ENCODE measurements at places on chromosomes 12 and 14. TPM values are rescaled to one million over a fixed set of nuclear protein-coding genes. Genes with fewer than 3 reads are reported as not detected.

DNA sequence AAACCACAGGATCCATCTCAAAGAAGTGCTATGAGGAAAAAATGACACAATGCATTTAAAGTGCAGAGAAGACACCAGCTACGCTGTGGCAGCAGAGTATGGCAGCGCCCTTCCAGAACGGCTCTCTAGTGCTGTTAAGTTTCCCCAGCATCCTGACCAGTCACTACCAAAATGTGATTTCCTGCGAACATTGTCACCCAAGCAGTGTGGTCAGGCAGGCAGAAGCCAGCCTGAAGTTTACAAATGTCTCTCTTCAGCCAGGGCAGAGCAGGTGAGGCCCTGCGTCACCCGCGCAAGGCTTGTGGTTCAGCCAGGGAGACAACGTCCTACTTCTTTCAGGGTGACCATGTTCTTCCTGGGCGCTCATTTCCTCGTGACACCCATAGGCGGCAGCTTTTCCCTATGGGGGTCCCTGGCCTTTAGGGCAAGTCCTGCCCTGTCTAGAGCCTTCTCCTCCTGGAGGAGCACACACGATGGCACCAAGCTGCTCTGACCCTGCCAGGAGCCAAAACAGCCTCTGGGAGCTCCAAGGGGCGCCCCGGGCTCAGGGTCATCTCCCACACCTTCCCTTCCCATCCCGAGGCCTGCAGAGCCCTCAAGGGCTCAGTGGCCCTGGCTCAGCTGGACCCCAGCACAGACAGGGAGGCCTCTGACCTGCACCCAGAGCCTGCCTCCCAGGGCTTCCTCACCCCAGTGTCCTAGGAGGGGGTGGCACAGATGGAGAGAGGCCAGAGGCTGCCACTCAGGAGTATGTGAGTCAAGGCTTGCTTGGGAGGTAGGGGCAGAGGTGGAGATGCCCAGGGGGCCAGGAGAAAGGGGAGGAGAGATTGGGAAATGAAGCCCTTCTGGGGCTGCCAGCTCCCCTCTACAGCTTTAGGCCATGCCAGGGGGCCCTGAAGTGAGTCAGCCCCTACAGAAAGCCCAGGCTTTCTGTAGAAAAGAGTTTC lies 41.9 kb downstream of the PSMA6 start:
- H3K27me3 ChIP-seq: no peaks in the 10 kb centered on the region
- no peak overlapping the region for H3K27ac ChIP-seq
- no peak for DNase-seq
- H3K36me3 ChIP-seq: no peaks in the 10 kb centered on the region
- no peak overlapping the region for H3K4me3 ChIP-seq

GRCh38 chr12:133202493-133203343 lies 21.4 kb downstream of the ZNF268 start:
- H3K27ac ChIP-seq: no peak overlapping the region
- H3K4me1 ChIP-seq: no peaks in the 10 kb centered on the region
- H3K27me3 ChIP-seq: no peaks in the 10 kb centered on the region
- no peak overlapping the region for H3K4me3 ChIP-seq
- DNase-seq: no peak
- peaks cover 26% of the 10 kb centered on the region for H3K36me3 ChIP-seq

The CPNE6 gene
- total RNA-seq: not detected

DNA sequence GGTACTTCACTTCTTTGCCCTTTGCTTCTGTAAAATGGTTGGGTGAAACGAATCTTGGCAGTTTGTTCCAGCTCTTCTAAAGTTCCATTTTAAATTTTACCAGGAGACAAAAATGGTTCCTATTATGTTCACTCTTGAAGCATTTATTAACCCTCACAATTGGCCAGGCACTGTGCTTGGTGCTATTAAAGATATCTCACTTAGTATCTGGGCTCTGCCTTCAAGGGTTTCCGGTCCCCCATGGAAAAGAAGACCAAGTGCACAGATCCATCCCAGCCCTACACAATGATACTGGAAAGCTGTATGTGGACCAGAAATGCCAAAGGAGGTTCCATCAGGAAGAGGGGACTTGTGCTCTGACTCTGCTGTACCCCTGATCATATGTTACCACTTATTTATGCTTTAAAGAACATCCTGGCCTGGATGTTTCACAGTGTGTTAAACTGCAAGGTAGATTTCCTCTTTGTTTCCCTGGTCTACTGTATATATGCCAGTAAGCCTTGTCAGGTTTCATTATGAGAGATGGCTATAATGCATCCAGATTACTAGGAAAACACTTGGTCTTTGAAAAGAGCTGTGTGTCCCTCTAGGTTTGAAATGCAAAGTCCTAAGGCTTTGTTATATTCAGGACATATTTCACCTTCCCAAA lies 154.8 kb downstream of the PRKCH start:
- peak overlapping the region; percentile 95 for H3K27ac ChIP-seq
- no peak for DNase-seq
- no peak overlapping the region for H3K4me3 ChIP-seq
- no peaks in the 10 kb centered on the region for H3K36me3 ChIP-seq
- H3K4me1 ChIP-seq: peaks cover 77% of the 10 kb centered on the region

The LGALS3 gene
- total RNA-seq: 433 TPM

- no peaks in the 10 kb centered on the region for H3K27me3 ChIP-seq
- H3K4me3 ChIP-seq: no peak overlapping the region
- DNase-seq: peak; percentile 55
Measured at GRCh38 chr14:68612049-68612448, 180.8 kb downstream of the ZFP36L1 start.

The DDX11 gene
- 28.9 TPM for total RNA-seq

- H3K4me3 ChIP-seq: peak overlapping the region; percentile 93
- H3K27me3 ChIP-seq: no peaks in the 10 kb centered on the region
- peaks cover 16% of the 10 kb centered on the region for H3K36me3 ChIP-seq
- DNase-seq: peak; percentile 89
- peaks cover 47% of the 10 kb centered on the region for H3K4me1 ChIP-seq
Measured at GRCh38 chr12:49058366-49059044, 2.1 kb downstream of the KMT2D start.

DNA sequence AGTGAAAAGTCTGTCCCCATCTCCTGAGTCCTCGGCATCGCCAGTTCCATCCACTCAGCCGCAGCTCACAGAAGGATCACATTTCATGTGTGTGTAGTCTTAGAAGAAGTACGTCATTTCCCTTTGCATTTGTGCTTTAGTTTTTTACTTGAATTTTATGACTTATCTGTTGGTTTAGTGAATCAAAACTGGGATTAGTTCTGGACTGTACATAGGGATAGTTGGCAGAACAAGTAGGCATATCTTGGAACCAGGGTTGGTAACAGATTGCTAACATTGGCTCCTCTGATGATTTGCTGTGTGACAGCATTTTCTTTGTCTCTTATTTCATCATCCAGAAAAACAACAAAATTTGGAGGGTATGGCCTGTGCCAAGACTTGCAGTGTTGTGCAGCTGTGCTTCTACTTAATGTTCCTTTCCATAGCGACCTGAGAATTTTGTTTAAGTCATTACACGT lies 69.6 kb upstream of the AEBP2 start:
- H3K36me3 ChIP-seq: no peaks in the 10 kb centered on the region
- H3K27me3 ChIP-seq: no peaks in the 10 kb centered on the region
- DNase-seq: peak; percentile 83
- H3K27ac ChIP-seq: peak overlapping the region; percentile 75
- H3K4me3 ChIP-seq: no peak overlapping the region

GRCh38 chr14:33972583-33973081 lies 21.8 kb upstream of the EGLN3 start:
- no peaks in the 10 kb centered on the region for H3K36me3 ChIP-seq
- no peak overlapping the region for H3K27ac ChIP-seq
- no peaks in the 10 kb centered on the region for H3K4me1 ChIP-seq
- no peak for DNase-seq

DNA sequence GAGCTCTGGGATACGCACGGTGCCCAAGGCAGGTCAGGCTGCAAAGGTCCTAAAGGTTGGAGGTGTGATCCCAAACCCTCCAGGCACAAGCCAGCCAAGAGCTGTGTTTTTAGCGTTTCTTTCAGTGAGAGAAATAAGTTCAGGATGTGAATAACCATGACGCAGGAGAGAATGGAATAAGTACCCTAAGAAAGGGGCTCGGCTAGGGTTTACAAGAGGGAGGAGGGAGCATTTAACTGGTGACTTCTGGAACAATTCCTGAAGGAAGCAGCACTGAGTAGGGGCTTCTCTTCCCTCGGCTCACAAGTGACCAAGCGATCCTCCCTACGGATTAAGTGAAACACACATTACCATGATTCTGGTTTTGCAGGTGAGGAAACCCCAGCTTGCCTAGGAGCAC lies 29.4 kb downstream of the SSH1 start:
- peak overlapping the region; percentile 45 for H3K4me3 ChIP-seq
- peaks cover 82% of the 10 kb centered on the region for H3K4me1 ChIP-seq
- DNase-seq: no peak
- H3K27me3 ChIP-seq: no peaks in the 10 kb centered on the region

The B3GNT4 gene
- not detected for total RNA-seq

The SYNDIG1L gene
- not detected for total RNA-seq

The SYCP3 gene
- 0.88 TPM for total RNA-seq

All from osteoblast (primary cell).